ENCODE measurements at places on chromosomes 11 and 22.

DNA sequence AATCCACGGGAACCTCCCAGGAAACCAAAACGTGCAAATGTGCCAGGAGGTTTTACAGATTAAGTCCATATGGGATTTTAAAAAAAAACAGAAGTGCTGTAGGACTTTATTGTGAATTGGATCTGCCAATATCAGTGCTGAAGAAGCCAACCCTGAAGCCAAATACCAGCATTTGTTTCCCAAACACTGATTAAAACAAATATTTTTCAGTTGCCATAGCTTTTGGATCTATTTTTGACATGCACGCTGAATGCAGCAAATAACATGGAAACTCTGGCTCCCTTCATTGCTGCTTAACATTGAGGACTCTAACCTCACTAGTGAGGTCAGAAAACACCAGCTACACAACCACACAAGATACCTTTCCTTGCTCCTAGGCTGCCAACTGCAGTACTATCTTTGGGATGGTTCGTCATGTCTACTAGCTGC is 28.4 kb upstream of the SIK2 start:
- no peak for DNase-seq

- no peak for DNase-seq
Measured at GRCh38 chr22:43293259-43293654, 49.9 kb downstream of the SCUBE1 start.

DNA sequence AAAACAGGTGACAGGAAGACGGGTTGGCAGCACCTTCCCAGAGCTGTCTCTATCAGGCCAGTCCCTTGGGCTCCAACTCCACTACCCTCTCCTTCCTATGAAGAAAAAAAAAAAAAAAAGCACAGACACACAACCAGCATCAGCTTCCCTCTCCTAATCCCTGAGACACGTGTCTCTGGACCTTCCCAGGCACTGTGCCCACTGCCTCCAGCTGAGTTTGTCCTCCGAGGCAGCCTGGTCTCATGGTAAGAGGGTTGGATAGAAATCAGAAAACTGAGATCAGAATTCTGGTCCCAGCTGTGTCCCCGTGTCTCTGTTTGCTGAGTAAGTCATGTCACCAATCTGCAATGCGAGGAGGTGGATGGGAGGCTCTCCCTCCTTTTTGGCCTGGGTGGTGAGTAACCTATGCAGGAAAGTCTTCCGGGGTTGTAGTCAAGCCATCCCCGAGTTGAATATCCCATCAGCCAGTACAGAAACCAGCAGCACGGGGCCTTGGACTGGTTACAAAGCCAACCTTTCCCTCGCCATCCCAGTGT is 193.7 kb upstream of the TBCEL start:
- no peak for DNase-seq

- DNase-seq, result no peak
Measured at GRCh38 chr11:93529707-93530467, 13.3 kb downstream of the SMCO4 start.

DNA sequence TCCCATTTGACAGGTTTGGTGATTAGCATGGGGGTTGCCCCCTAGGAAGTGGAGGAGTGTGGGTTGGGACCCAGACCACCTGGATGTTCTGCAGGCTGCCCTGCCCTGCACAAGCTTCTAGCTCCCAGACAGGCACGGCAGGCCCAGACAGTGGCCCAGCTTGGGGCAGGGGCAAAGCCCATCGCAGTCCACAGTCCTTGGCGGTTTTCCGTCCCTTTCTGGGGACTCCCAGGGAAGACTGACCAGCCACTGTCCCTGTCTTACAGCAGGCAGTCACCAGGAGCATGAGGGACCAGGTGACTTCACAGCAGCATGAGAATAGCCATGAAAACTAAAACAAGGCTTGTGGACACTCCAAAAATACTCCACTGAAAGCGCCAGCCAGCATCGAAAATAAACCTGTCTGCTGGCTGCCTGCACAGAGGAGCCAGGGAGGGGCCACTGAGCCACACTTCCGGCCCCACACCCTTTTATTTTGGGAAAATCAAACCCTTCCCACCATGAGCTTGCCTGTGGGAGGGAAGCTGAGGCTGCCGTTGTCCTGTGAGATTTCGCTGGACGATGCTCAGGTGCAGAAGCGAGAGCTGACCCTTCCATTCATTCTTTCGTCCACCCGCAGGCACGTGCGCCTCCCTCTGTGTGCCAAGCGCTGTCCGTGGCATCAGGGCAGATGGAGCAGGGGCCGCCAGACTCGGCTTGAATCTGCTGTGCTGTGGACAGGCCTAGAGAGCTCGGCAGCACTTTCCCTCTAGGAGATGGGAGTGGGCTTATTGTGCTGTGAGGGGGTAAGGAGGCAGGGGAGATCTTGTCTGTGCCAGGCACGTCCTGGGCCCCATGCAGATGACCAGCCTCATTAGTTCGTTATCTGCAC is 28.0 kb downstream of the FADD start:
- no peak for DNase-seq

GRCh38 chr11:65788821-65789220 is 2.0 kb downstream of the OVOL1 start:
- no peak for DNase-seq

DNA sequence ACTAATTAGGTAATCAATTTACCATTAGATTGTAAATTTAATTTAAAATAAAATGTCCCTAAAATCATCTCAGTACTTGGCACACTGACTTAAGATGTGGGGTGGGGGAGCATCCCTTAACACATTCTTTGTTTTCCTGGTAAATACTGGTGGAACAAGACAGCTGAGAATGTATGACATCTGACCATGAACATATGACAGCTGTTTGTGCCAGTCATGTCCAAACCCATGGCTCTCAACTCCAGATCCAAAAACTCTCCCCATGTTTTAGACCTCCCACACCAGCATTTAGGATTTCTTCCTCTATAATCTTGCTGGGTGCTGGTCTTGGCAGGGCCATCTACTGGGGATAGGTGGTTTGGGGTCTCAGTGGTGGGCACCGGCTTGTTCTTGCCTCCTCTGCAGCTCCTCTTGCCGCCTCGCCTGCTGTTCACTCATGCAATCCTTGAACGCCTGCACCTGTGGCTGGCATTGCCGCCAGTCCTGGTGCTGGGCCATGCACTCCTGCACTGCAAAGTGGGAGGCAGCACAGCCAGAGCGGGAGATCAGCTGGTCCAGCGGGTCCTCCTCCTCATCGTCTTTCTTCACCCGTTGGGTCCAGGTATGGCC is 3.8 kb downstream of the COA4 start:
- no peak for DNase-seq

GRCh38 chr11:76265771-76266241 is 59.5 kb upstream of the WNT11 start:
- no peak for DNase-seq

DNA sequence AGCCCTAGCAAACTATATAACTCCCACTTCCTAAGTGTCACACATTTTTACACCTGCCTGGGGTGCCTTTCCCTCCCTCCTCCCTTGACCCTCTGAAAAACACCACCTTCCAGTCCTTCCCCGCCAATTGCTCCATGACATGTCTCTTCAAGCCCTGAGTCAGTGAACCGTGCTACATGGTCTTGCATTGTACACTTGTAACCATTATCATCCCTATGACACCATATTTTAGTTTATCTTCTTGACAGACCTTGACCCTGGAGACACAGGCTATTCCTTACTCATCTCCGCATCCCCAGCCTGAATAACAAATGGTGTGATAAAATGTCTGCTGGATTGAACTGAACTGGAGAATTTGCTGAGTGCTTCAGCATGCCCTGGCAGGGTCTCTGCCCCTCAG is 36.9 kb downstream of the TNKS1BP1 start:
- no peak for DNase-seq

- no peak for DNase-seq
Measured at GRCh38 chr11:11250470-11250869, 102.6 kb downstream of the CSNK2A3 start.

DNA sequence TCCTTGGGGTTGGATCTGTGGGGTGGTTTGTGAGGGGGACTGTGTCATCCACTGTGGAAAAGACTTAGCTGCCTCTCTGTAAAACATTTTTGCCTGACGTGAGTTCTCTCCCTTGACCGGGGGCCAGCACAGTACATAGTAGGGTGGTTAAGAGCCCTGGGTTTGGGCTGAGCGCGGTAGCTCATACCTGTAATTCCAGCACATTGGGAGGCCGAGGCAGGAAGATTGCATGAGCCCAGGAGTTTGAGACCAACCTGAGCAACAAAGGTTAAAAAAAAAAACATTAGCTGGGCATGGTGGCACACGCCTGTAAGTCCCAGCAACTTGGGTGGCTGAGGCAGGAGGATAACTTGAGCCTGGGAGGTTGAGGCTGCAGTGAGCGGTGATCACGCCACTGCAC is 74.7 kb upstream of the WNT7B start:
- no peak for DNase-seq

- no peak for DNase-seq
Measured at GRCh38 chr11:110087812-110088534, 5.2 kb upstream of the ZC3H12C start.

DNA sequence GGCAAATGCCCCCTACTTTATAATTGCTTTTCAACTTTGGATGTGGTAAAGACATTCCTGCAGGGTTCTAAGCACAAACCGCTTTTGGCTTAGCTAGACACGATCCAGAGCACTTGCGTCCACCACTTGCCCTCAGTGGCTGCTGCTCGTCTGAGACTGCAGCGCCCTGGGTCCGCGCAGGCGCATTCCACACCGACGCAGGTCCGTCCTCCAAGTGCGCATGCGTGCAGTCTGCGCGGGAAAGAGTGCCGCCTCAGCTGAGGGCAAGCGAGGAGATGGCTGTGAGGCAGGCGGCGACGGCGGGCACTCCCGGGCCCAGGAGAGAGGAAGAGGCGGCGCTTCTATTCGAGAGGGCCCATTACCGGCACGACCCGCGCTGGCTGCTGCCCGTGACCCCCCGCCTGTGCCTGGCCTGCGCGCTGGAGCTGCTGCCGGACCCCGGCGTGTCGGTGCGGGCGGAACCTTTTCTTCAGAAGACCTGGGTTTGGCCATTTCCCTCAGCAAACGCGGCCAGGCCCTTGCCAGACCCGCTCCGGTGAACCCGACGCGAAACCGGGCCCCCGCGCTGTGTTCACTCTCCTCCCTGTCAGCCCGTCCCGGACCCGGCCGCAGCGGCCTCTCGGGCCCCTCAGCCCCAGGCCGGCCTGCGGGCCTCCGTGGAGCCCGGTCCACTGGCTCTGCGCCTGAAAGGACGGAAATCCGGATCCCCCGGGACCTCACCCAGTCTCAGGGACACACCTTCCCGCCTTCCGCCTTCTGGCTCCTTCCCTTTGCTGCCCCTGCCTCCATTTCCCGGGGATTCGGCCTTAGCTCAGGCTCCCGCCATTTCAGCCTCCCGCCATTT is at the start of gene MEI1:
MEI1 (plus strand) TSS at position 240 of the 844 bp plus-strand sequence; CDS start at position 276, 36 bp downstream.
- no peak for DNase-seq

GRCh38 chr11:2794046-2794967 is 91.3 kb downstream of the CDKN1C start:
- DNase-seq, result no peak

- no peak for DNase-seq
Measured at GRCh38 chr11:64157631-64158394, 8.1 kb downstream of the MACROD1 start.

DNA sequence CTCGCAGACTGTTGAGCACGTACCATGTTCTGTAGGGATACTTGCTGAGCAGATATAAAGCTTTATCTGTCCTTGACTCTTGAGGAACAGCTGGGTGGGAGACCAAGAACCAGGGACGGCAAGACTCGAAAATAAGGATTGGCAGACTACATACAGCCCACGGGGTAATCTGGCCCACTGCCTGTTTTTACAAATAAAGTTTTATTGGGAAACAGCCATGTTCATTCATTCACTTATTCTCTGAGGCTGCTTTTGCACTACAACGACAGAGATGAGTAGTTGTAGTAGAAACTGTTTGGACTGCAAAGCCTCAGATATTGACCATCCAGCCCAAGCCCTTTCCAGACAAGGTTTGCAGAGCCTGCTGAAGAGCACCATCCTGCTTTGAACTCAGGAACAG is 20.3 kb upstream of the RBM4B start:
- no peak for DNase-seq

GRCh38 chr22:30635273-30636225 is at the start of gene SLC35E4:
Gene SLC35E4 (plus strand): TSS chr22:30635781. CDS start chr22:30636451, 670 bp downstream.
- peak; percentile 61 for DNase-seq

- DNase-seq, result peak; percentile 11
Measured at GRCh38 chr11:71120471-71120896, 131.9 kb downstream of the SHANK2 start.

DNA sequence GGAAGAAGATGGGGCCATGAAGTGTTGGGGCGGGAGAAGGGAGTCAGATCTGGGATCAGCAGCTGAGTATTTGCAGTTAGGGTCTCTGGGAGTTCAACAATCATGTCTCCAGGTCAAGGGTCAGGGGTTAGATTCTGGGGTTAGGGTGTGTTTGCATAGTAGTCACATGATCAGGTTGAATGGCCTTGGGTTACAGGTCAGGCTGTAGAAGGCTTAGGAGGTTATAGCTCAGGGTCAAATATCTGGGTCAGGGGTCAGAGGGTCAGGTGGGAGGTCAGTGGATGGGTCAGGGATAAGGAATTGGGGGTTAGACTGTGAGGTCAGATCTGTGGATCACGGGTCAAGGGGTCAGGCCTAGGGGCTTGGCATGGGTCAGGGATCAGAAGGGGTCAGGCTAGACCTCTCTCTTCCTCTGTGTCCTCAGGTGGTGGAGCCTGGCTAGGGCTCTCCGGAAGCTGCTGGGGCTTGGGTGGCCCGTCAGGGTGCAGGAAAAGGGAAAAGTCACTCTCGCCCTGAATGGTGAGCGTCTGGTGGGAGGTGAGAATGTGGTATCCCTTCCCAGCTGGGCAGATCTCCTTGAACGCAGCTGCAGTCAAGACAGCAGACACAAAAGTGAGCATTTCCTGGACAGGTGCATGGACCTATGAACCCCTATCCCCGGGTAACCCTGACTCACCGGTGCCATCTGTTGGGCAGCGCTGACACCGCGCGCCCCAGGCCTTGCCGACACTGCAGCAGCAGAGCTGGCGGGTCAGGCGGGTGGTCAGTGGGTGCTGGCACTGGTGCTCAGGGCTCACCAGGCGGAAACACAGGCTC is 6.4 kb downstream of the LTBP3 start:
- peak; percentile 87 for DNase-seq

- no peak for DNase-seq
Measured at GRCh38 chr11:32065865-32066629, 24.8 kb upstream of the RCN1 start.

DNA sequence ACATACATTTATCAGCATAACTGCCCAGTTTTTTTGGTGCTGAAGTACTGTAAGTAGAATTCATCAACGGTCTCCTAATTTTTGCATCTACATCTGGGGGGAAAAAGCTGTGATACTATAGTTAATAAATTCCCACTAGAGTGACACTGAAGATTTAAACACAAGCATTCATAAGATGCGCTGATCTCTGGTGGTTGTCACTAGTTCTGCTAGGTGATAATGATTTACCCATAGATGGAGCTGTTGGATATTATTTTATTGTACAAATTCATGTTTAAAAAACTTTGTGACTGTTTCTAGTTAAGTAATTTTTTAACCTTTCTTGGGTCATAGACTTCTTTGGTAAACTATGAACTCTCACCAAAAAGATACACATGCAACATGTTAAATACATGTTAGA is 106.6 kb downstream of the EMSY start:
- no peak for DNase-seq

GRCh38 chr11:83035070-83035854 is 36.4 kb downstream of the RAB30 start:
- no peak for DNase-seq

DNA sequence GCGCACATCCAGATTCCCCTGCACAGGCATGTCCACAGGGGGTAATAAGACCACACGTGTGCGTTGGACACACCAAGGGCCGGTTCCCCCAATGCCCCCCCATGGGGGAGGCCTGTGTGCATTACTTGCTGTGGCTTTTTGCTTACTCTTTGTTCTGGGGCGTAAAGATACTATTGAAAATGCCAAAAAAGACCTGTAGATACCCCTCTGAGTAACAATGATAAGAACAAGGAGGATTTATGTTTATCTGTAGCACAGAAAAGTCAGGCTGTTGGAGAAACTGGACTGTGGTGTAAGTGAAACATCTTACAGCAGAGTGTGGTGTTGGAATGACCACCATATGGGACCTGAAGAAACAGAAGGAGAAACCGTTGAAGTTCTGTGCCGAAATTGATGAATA is 103.2 kb downstream of the TBC1D22A start:
- DNase-seq, result no peak
